DMS79 treated with DMSO at 0.1 percent for 48 hours (cell line): ENCODE measurements at places on chromosomes 3 and 15.

- DNase-seq, result no peak
These were observed 63.5 kb downstream of the MESD start for GRCh38 chr15:80926126-80926525.

DNA sequence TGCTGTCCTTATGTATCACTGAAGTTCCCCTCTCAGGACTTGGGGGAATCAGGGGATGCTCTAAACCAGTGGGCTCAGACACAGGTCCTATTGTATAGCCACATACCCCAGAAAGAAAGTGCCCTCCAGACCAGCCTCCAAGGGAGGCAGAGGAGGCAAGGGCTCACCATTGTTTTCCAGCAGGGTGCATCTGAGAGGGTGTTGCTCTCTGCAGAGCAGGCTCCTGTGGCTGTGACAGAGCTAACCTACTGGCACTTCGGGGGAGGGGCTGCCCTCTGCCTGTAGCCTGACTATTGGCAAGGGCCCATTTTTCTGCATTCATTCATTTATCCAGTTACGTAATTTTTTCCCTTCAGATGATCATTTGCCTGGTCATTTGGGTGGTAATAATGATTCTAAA is 39.9 kb downstream of the EEFSEC start:
- no peak for DNase-seq

GRCh38 chr15:50227076-50227475 is 38.5 kb downstream of the HDC start:
- DNase-seq, result no peak

GRCh38 chr15:23851921-23852320 is 164.8 kb upstream of the NDN start:
- no peak for DNase-seq
